ENCODE measurements at places on chromosomes 5 and 9. TPM values are rescaled to one million over a fixed set of nuclear protein-coding genes. Genes with fewer than 3 reads are reported as not detected.

CDO1 gene
- total RNA-seq = 9.0 TPM

RNF183 gene
- total RNA-seq = not detected

GPR21 gene
- total RNA-seq = 0.17 TPM

FLT4 gene
- 0.15 TPM for total RNA-seq

UBE2R2 gene
- 28.2 TPM for total RNA-seq

TOR2A gene
- 4.5 TPM for total RNA-seq

PCDHB12 gene
- total RNA-seq = 0.15 TPM

FOXD4L6 gene
- not detected for total RNA-seq

ATP6V1G1 gene
- 106 TPM for total RNA-seq

AQP7 gene
- total RNA-seq = 0.99 TPM

FBP1 gene
- total RNA-seq = not detected

GALNT12 gene
- total RNA-seq = 16.5 TPM

ECSCR gene
- total RNA-seq = 0.33 TPM

AGPAT2 gene
- total RNA-seq = 35.9 TPM

TAF1L gene
- under 0.01 TPM for total RNA-seq
